HuH-7 (cell line): ENCODE measurements at places on chromosomes 3 and 15.

DNA sequence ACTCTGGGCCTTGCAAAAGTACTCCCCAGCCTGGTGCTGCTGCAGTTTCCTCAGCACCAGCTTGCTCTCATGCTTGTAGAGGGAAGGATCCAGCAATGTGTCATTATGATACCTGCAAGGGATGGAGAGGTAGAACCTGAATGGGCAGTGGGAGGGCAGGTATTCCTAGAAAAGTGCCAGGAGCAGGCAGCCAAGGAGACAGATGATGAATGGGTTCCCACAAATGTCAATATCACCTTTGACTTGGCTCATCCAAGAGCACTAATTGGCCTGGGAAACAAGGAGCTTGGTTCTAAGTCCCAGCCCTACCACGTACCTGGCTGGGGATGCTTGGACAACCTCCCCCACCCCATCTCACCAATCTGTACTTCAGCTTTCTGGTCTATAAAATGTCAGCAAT, 9.4 kb downstream of the CILP start:
- DNase-seq, result no peak

DNA sequence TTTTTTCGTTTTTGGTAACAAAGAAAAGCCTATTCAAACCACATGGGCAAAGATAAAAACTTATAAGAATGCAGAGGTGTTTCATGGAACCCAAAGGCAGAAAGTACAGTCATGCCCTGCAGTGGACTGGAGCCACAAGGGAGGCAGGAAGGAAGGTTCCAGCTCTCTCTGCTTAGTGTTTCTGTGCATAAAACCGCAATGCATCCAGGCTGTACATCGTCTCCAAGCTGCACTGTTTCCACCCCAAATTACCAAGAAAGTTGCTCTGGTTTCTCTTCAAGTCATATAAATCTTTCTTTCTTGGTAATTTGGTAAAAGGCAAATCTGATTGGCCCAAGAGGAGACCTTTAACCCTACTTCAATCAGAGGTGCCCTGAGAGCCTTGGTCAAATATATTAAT, 15.8 kb downstream of the TRAT1 start:
- DNase-seq, result no peak

GRCh38 chr15:44722011-44722410, 10.7 kb downstream of the B2M start:
- no peak for DNase-seq

DNA sequence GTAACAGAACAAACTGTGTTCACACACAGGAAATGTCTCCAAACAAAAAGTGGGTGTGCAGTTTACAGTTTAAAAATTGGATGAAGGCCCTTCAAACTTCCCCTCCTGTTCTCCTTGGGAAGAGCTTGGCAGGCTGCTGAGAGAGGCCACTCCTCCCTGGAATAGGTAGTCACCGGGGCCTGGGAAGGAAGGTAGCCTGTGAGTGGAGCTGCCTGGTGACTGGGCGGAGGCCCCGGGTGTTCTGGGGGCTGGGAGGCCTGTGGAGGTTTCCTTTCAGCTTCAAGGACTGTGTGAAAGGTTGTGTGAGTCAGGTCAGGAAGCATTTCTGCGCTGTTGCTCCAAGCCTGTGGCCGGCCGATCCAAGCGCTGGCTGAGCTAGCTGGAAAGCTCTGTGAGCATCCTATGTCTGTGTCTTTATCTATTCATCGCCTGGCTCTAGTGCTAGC, 14.1 kb downstream of the SLCO3A1 start:
- no peak for DNase-seq

DNA sequence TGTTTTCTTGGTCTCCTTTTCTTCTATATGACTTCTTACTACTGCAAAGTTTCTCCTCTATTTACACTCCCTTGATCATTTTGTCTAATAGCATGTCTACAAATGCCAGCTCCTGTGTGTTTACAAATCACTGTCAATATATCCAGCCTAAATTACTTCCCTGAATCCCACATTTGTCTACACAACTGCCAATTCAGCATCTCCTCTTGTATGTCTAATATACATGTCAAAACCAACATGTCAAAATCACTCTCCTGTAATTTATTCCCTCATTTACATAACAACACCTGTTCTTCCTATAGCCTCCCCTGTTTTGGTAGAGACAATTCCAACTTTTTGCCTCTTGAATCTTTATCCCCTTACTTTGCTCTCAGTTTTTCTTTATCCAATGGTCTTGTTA, 359.3 kb downstream of the PLOD2 start:
- no peak for DNase-seq

DNA sequence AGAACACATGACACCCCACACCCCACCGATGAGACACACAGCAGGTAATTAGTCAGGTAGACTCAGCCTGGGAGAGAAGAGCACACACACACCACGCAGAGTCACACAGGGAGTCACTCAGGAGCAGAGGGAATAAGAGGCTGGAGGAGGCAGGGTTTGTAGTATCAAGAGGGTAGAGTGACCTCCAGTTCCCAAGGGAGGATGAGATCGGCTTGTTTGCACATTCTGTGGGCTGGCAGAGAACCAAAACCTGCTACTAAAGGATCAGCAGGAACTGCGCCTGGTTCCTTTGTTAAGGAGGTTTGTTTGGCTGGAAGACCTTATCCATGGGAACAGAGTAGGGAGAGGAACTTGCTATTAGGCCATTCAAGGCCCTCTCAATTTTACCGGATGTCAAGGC, 281.4 kb upstream of the SLCO3A1 start:
- no peak for DNase-seq

DNA sequence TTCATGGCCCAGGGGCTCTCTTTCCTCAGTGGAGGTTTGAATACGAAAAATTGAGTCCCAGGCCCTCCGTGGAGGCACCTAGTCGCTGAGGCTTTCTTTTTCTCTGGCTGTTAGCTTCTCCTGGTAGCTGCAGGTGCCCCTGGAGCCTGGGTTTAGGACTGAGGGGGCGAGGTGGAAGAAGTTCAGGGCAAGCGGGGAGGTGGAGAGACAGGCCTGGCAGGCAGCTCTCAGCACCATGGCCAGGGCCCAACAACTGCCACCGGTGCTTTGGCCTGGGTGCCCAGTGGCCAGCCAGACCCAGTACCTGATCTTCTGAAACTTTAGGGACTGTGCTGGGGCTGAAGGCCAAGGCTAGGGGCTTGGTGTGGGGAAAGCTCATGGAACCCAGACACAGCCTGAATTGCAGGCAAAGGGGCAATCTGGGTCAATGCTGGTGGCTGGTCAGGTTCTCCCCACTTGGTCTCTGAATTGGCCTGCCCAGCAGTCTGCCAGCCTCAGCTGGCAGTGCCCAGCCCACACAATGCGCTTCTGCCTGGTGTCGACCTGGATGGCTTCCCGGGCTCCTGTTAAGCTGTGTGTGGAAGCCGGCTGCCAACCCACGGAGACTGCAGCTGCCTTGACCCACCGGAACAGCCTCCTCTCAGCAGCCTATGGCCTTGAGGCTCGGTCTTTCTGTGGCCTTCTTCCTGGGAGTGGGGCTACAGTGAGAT, 30.3 kb upstream of the POLG start:
- DNase-seq, result no peak

GRCh38 chr3:110903771-110904519, 167.7 kb upstream of the NECTIN3 start:
- DNase-seq, result no peak

DNA sequence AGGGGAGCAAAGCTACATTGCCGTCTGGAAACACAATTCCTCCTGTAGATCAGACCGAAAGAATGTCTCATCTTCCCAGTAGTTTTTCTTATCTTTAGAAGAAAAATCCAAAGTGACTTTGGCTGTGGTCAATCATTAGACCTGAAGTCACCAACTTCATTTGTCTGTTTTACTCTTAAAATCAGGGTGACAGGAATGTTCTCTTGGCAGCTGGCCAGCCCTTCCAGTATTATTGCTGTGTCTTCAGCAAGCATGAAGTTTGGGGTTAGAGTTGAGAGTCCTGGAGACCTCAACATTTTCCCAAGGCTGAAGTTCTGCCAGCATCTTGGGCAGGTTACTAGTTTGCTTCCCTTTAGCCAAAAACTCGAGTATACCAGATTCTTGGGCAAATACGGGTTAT, 32.5 kb downstream of the RSL24D1 start:
- no peak for DNase-seq

DNA sequence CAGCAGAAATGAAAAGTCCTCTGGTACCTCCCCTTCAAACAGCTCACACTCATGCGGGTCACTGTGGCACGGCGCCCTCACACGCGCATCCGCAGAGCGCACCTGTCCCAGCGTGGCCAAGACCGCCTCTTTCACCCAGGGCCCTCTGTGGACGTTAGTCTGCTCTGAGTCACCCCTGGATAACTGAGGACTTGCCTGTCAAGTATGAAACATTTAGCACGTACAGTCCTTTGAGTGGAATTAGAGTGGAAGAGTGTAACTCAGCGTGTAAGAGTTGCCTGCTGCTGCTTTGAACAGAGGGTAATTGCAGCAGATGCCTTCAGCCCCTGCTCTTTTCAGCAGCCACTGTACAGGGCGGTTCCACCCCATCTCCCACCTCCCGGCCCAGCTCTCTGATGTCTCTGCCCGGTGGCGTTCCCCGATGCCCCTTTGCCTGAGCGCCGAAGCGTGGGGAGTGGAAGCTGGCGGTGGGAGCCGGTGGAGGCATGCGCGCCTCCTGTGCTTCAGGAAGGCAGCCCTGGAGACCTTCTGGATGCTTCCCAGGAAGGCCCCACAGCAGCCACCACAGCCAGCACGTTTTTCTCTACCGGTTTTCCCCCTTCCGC, 23.0 kb downstream of the CPN2 start:
- no peak for DNase-seq

DNA sequence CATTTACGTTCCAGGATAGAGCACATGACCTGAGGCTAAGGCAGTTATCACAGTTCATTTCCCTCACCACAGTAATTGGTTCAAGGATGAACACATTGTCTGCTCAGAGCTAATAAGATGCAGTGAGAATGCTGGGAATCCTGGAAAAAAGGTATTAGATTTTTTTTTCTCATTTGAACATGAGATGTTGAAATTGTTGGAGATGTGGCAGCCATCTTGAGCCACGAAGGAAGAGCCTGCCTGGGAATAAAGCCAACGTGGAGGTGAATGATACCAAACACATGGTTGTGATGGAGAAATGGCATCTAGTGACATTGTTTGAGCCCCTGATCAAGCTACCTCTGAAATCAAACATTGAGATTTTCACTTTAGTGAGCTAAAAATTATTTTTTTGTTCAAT, 16.0 kb upstream of the STT3B start:
- DNase-seq, result no peak

- DNase-seq, result no peak
Observed at GRCh38 chr3:105965384-105965783, 96.6 kb upstream of the CBLB start.

DNA sequence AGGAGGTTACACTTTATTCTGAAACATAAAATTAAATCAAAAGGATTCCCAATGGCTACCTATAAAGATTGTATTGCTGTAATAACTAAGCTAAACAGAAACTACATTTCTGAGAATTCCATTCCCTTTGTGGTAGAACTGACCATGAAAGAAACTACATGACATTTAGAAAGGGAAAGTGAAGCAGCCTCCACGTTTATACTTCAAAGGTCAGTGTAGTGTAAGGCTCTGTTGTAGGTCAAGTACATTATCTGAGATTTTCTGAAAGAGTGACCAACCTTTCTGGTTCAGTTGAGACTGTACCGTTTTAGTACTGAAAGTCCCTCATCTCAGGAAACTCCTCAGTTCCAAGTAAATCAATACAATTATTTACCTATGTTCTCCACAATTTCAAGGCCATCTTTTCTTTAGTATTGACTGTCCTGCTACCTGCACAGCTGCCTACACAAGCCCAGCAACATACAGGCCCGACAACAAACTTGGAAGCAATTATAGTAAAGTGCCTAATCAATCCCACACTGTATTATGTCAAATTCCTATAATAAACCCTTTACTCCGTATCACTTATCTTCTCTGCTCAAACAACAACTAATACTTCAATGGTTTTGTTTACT, 343.0 kb downstream of the PLOD2 start:
- DNase-seq, result no peak

DNA sequence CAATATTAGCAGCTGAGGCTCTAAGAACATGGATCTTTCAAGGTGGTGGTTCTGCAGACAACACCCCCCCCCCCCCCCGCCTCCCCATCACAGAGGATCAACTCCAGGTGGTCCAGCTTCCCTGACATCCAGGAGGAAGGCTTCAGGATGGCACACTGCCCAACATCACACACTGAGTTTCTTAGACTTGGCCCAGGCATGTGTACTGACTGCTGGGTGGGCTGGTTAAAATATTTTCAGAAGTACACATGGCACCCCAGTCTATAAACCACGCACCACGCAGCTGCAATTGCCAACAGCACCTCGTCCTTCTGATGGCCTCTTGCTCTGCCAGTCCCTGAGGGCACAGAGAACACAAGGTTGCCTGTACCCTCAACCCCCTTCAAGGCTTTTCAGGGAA, 22.1 kb downstream of the SRPRB start:
- no peak for DNase-seq

GRCh38 chr3:189149203-189149602, 22.6 kb upstream of the TPRG1 start:
- no peak for DNase-seq

- no peak for DNase-seq
Observed at GRCh38 chr3:100780071-100780622, 70.9 kb downstream of the TFG start.

- DNase-seq, result no peak
Observed at GRCh38 chr3:105214590-105214989, 152.1 kb upstream of the ALCAM start.

- no peak for DNase-seq
Observed at GRCh38 chr3:73484656-73485248, 140.0 kb downstream of the PDZRN3 start.

DNA sequence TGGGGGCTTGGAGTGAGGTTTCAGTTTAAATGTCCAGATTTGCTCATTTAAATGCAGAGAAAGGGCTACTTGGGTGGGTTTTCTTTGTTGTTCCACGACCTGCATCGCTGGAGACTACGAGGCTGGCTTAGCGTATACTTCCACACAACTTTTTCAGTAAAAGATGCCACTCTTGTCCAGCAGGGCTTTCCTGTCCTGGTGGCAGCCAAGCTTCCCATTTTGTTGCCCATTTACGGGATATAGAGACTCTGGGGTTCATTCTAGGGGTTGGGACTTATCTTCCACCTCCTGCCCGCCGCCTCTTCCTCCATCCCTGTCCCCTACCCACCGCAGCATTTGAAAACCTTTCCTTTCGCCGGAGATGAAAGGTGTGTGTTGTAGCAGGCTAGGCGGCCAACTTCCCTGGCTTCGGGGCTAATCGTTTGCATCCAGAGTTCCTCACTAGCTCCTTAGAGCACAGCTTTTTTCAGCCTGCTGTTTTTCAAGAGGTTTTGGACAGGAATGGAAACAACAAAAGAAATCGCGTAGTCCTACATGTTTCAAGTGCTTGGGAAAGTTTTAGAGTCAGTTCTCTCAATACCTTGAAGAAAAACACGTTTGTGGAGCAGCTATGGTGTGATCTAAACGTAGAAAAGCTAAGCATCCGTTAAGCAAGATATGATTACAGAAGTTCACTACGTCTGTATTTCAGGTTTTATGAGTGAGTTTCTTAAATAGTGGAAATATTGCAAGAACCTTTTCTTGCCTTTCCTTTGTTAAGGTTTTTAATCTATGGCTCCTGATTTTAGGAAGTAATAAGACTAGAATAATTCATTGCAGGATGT, 843 bp downstream of the CHRNA5 start:
- DNase-seq, result peak; percentile 52
